Ureter (tissue), 1 donor: ENCODE measurements at places on chromosomes 16 and 17. TPM values are rescaled to one million over a fixed set of nuclear protein-coding genes. Genes with fewer than 3 reads are reported as not detected.

The AKTIP gene
- total RNA-seq, result 59.6 TPM

The GPRC5C gene
- 153 TPM for total RNA-seq

The BRCA1 gene
- total RNA-seq, result 9.7 TPM

The SLC47A1 gene
- 2.0 TPM for total RNA-seq

DNA sequence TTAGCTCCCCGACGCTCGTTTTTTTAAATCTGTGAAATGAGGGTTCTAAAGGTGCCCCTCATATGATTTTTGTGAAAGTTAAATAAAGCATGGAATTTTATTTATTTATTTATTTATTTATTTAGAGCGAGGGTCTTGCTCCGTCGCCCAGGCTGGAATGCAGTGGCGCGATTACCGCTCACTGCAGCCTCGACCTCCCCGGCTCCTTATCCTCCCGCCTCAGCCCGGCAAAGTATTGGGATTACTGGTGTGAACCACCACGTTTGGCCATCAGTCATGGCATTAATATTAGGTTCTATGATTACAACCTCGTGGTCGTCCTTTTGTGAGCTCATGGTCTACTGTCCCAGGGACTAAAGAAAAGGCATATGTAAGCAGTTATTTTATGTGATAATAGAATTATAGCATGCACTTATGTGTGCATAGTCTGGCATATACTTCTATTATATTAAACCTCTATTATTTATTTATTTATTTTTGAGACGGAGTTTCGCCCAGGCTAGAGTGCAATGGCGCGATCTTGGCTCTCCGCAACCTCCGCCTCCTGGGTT lies 557 bp upstream of the LUC7L start:
- no peak for DNase-seq

DNA sequence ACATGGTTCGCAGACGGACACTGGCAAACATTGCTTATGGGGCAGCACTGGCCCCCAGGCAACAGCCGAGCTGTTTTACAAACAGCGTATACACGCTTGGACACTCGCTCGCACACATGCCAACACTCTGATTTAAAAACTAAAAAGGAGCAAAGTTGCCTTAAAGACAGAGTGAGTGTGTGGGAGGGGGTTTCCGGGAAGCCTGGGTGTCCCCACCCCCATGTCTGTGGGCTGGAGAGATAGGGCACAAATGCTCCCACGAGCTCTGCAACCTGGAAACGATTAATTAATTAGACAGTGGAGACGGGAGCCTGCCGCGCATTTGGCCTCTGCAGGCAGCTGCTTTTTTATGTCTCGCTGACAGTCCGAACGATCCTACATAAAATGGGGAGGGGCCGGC lies 107.9 kb upstream of the ZNF469 start:
- DNase-seq, result no peak
